ENCODE measurements at places on chromosomes 6 and 20. TPM values are rescaled to one million over a fixed set of nuclear protein-coding genes. Genes with fewer than 3 reads are reported as not detected.

The ADA gene
- 40.7 TPM for total RNA-seq

The GABRR2 gene
- total RNA-seq: not detected

The CLVS2 gene
- not detected for total RNA-seq

The TCFL5 gene
- 15.7 TPM for total RNA-seq

The TRIM15 gene
- not detected for total RNA-seq

The EIF6 gene
- 193 TPM for total RNA-seq

The XKR7 gene
- not detected for total RNA-seq

The NTSR1 gene
- total RNA-seq: 0.23 TPM

The CST5 gene
- not detected for total RNA-seq

The KCNK16 gene
- not detected for total RNA-seq

The FAXC gene
- total RNA-seq: 1.4 TPM

The COL19A1 gene
- total RNA-seq: not detected

The C20orf202 gene
- not detected for total RNA-seq

All from hair follicular keratinocyte (primary cell).